NCI-H2081 (cell line): ENCODE measurements at places on chromosomes 5 and 9.
A peak's percentile ranks its signal among the peaks of the same experiment; 100 is the strongest.

DNA sequence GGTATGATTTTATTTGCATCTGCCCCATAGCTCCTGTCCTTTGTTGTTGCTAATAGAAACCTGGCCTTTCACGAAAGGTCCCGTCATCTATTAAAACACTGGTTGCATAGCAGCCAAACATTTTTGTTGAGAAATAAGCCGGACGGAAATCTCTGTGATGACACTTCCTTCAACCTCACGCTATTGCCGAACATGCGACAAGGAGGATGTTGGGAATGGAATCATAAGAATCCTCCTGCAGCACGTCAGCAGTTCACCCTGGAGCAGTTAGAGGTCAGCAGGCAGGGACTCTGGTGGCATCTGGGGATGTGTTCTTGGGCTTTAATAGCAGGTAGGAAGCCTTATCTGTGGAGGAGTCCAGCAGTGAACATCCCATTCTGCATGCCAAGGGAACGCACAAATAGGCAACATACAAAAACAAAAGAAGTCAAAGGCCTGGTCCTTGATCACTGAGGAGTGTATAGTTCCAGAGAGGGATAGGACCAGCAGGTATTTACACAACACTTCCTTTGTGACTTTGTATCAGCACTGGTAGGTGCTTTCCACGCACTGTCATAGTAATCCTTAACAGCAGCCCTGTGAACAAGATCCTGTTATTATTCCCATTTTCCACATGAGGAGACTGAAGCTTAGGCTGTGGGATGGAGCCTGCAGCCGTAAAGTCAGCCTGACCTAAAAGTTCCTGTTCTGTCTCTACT, 33.4 kb downstream of the ARHGAP26 start:
- DNase-seq: no peak

DNA sequence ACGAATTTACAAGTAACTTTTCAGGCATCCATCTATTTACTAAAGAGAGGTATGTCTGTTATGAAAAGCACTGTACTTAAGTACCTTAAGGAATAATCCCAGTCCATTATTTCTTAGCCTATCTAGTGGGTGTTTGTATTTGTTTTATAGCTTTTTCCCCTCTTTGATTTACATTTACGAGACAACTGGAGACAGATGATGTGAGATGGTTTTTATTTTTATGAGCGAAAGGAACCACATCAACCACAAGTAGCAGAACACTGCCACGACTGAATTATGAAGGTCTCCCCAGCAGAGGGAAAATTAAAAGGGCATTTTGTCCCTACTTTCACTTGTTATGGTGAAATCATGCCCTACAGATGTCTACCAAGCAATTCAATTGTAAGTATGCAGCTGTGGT, 357.8 kb downstream of the NFIB start:
- no peak for DNase-seq

- peak; percentile 28 for DNase-seq
Measured at GRCh38 chr9:137878146-137878941, 762 bp downstream of the CACNA1B start.

- no peak for DNase-seq
Measured at GRCh38 chr9:32161720-32162119, 222.7 kb upstream of the ACO1 start.

GRCh38 chr5:133905424-133905823, 63.0 kb downstream of the C5orf15 start:
- no peak for DNase-seq

GRCh38 chr9:26357803-26358344, 534.7 kb downstream of the CAAP1 start:
- no peak for DNase-seq

DNA sequence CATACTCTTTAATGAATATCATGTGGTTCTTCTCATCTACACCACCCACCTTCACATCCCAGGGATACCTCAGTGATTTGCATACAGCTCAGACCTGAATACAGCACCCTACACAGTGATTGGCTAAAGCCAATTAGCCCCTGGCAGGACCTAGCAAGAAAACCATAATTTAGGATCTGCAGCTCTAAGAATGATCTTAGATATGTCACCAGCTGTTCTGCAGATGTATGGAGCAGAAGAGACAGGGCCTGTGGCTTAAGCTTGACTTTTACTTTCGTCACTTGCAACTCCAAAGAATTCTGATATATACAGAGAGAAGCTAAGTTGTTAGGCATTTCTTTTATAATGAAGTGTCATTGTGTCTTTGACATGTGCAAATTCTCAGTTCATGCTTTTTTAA, 483.2 kb upstream of the C9orf72 start:
- DNase-seq: no peak

DNA sequence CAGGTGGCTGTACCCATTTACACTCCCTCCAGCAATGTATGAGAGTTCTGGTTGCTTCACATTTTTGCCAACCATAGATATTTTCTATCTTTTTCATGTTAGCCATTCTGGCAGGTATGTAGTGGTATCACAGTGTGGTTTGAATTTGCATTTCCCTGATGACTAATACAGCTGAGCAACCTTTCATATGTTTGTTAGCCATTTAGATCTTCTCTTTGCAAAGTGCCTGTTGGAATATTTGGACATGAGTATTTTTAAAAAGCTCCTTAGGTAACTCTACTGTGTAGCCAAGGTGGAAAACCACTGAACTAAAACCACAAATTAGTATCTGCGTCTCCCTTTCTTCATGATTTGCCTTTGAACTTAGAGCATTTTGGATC, 31.9 kb downstream of the IRF1 start:
- DNase-seq: no peak

DNA sequence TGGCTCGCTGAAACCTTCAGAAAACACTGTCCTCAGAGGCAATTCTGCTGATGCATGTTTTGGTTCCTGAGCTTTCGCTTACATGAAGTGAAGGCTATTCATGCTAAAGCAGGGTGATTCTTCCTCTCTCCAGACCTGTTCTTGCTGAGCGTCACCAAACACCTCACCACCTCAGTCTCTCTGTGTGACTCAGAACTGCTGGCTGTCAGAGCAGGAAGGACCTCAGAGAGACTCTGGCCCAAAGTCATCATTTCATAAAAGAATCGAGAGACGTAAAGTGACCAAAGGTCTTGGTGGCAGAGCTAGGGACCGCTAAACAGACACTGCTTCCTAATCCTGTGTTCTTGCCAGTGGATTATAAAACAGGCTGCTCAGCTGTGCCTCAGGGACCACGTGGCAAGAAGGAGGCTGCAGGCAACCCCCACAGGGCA, 73.8 kb downstream of the LHFPL2 start:
- DNase-seq: no peak

GRCh38 chr5:38831909-38832308, 13.9 kb upstream of the OSMR start:
- peak; percentile 15 for DNase-seq

DNA sequence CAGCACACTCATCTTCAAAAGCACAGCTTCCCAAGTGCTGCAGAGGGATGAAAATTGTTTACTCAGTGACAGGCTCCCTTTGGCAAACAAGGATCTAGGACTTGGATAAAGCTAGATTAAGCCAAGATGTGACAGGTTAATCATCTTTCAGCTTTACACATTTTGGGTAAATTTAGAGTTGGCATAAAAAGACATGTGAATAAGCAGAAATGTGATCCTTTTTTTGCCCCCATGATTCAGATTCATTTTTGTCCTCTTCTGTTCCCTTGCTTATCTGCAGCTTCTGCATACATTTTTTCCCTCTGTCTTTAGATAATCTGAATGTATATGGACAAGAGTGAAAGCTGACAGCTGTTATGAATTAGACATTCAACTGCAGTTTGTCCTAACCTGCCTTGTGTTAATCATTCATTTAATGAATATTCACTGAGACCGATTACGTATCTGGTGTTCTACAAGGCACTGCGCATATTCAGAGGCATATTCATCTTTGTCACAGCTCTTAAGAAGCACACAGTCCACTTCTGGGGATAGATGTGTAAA, 19.6 kb downstream of the ADAMTSL1 start:
- no peak for DNase-seq

- no peak for DNase-seq
Measured at GRCh38 chr5:82586661-82587310, 308.6 kb upstream of the RPS23 start.

- DNase-seq: peak; percentile 63
Measured at GRCh38 chr9:127722055-127722745, 6.3 kb downstream of the TTC16 start.

- DNase-seq: no peak
Measured at GRCh38 chr9:13481274-13481673, 201.8 kb upstream of the MPDZ start.

- peak; percentile 40 for DNase-seq
Measured at GRCh38 chr9:3969590-3970260, 330.1 kb downstream of the GLIS3 start.

DNA sequence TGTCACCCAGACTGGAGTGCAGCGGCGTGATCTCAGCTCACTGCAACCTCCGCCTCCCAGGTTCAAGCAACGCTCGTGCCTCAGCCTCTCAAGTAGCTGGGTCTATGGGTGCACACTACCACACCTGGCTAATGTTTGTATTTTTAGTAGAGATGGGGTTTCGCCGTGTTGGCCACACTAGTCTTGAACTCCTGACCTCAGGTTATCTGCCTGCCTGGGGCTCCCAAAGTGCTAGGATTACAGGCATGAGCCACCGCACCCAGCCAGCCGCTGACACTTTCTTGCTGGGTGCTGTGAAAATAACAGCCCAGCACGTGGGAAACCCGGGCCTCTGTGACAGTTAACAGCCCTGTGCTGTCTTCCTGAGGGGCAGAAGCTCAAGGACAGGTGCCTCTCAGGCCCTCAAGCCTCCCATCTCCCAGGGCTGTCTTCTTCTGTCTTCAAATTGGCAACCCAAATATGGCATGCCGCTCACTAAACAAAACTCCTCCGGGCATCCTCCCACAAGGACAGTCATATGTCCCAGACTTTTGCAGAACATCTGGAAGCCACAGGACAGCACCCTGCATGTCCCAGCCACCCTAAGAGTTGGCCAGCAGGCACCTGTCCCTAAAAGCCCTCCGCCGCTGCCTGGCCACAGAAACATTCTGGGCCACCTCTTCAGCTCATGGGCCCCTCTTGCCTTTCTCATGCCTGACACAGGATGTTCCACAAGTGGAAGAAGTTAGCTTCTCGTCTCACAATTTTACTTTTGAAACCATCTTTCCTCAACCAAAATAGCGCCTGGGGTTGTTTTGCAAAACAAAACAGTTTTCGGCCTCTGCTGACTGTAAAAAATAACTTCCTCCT, 233.6 kb downstream of the SYK start:
- DNase-seq: no peak

DNA sequence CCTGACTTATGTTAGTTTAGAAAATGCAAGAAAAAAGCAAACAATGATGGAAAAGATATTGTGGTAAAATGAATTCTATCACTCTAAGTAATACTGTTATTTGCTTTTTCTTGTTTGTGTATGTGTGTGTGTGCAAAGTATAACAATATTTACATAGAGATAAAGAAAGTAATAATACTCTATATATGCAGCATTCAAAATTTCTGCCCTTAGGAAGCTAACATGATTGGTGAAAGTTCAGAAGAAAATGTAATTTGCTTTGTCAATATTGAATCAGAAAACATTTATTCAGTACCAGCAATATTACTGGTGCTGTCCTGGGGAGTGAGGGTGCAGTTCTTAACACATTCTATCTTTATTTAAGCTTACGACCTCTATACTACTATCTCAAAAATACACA, 12.9 kb upstream of the PRDM9 start:
- DNase-seq: peak; percentile 77

DNA sequence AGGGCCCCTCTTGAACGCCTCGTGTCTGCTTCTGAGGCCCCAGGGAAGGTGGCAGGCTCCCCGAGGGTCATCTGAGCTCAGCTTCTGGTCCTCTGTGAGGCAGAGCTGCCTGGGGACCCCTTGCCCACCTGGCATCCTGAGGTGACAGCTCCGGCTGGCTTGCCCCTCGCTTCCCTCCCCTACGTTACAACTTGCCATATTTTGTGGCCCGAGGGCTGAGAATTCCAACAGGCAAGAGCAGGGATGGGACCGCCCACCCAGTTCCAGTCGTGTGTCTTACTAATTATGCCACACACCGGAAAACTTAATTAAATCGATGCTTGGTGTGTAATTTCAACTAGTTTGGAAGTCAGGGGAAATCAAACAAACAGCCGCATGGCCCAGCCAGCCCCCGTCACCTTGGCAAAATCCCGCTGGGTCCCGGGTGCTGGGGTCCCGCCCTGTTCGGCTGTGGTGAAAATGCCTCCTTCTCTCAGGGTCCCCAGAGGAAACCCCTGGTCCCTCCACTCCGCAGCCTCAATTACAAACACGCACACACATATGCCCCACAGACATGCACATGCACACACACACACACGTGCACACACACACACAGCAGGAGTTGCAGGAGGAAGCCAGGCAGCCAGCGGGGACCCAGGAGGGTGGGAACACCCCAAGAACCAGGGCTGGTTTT, 221.0 kb upstream of the IER5L start:
- no peak for DNase-seq

DNA sequence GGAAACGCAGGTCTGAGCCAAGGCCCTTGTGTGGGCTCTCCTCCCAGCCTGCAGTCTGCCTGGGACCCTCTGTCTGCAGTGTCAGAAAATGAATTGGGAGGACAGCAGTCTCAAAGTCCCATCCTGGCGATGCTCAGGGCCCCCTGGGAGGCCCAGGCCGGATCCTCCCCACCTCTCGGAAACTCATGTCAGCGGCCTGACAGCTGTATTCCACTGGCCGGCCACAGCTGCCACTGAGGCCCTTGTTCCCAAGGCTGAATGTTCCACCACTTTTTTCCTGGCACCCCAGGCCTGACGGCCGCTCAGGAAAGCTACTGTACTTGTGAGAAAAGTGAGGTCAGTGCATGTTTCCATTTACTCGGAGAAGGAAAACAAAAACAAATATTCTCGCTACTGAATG, 180.0 kb downstream of the FGF18 start:
- DNase-seq: no peak

- DNase-seq: no peak
Measured at GRCh38 chr5:130135506-130135905, 231.2 kb downstream of the CHSY3 start.

- no peak for DNase-seq
Measured at GRCh38 chr5:156391139-156391538, 64.2 kb downstream of the SGCD start.

- DNase-seq: peak; percentile 26
Measured at GRCh38 chr9:2181792-2182191, 166.6 kb downstream of the SMARCA2 start.

DNA sequence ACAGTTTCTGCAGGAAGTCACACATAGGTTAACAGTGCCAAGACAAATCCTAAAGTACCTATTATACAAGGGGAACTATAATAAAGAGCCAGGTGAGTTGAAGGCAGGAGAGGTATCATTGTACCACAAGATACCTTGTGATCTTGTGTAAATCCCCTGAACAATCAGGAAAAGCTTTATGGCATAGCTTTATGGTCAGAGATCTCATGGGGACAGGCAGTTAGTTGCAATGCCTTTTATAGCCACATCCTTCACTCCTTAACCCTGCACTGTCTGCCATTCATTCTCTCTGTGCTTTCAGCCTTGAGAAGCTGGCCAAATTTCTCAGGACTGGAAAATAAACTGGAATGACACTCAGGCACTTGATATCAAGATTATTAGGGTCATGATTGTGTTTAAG, 97.0 kb downstream of the GHR start:
- DNase-seq: no peak

- no peak for DNase-seq
Measured at GRCh38 chr9:14482856-14483255, 168.9 kb upstream of the NFIB start.
